ENCODE measurements at places on chromosomes 16 and 17.

GRCh38 chr16:84637709-84638108 is 10.6 kb upstream of the KLHL36 start:
- no peak for DNase-seq

- DNase-seq, result no peak
Measured at GRCh38 chr16:54779549-54779948, 151.1 kb upstream of the IRX5 start.

DNA sequence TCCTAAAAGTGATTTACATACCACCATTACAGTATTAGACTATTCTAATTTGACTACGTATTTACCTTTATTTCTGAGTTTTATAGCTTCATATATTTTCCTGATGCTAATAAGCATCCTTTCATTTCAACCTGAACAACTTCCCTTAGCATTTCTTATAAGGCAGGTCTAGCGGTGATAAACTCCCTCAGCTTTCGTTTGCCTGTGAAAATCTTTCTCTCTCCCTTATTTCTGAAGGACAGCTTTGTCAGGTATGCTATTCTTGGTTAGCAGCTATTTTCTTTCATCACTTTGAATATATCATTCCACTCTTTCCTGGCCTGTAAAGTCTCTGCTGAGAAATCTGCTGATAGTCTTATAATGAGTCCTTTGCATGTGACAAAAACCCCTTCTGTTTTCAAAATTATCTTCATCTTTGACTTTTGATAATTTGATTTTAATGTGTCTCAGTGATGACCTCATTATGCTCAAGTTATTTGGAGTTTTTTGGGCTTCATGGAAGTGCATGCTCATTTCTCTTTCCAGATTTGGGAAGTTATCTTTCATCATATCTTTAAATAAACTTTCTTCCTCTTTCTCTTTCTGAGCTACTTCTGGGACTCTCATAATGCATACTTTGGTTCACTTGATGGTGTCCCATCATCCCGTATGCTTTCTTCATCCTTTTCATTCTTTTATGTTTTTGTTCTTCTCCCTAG is 285.4 kb upstream of the PMFBP1 start:
- DNase-seq, result no peak

DNA sequence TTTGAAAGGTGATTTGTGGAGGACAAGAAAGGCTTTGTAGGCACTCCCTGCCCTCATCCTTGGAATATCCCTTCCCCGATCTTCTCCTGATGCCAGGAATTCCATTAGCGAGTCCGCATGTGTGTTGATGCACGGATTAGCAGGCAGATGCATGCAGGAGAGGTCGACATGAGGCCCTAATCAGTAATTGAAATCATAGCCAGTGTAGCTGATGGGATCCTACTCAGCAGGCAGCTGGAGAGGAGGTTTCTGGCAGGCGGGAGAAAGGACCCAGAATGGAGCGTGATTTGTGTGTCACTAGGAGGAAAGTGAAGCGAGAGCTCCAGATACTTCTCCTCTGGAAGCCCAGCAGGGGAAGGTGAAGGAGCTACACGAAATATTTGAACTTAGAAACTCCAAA is 196.3 kb upstream of the CDH11 start:
- DNase-seq, result peak; percentile 91

DNA sequence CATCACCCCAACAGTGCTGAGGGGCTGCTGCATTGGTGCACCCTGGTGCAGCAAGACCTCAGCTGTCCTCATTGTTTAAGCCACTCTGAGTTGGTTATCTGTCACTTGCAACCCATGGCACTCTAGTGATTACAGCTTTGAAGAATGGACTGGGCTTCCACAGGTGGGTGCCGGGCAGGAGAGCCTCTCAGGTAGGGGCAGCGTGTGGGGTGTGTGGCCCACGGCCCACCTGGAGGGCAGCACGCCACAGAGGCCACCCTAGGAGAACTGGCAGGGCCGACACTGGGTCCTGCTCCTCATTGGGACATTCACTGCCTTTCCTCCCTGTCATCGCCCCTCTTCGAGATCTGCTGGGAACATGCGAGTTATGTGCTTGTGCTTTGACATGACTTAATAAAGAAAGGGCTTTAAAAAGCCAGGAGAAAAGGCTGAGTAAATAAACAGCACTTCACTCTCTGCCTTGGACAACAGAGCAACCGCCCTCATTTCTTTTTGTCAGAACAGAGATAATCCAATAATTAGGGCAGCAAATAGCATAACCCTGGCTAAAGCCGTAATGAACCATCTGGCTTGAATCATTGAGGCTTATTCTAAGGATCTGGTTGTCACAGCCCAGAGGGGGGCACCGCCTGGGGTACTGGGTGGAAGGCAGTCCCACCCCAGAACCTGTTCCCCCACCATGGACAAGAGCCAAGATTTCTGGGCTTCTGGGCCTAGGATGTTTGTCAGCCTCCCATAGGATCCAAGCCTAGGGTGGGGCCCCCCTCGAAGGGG is 3.0 kb downstream of the DOC2B start:
- no peak for DNase-seq

GRCh38 chr16:964356-965035 is 6.3 kb downstream of the LMF1 start:
- DNase-seq, result no peak

GRCh38 chr17:3657588-3657869 is 10.8 kb downstream of the TAX1BP3 start:
- DNase-seq, result peak; percentile 62

DNA sequence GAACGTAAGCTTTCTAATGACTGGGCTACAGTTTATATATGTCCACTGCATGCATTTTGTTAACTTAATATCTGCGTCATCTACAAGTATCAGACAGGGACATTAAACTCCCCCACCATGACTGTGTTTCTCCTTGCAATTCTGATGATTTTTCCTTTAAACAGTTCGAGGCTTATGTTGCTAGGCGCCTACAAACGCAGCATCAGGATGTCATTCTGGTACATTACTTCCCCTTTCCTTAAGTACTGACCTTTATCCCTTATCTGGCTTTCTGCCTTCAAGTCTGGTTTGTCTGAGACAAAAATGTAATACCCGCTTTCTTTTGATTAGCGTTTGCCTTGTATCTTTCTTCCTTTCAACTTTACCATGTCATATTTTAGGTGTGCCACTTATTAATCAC is 362.4 kb downstream of the SLC39A11 start:
- DNase-seq, result no peak

GRCh38 chr17:77681861-77682260 is 276.6 kb upstream of the TNRC6C start:
- DNase-seq, result peak; percentile 42

GRCh38 chr17:35870906-35871819 is 2.5 kb upstream of the HEATR9 start:
- DNase-seq, result peak; percentile 57

DNA sequence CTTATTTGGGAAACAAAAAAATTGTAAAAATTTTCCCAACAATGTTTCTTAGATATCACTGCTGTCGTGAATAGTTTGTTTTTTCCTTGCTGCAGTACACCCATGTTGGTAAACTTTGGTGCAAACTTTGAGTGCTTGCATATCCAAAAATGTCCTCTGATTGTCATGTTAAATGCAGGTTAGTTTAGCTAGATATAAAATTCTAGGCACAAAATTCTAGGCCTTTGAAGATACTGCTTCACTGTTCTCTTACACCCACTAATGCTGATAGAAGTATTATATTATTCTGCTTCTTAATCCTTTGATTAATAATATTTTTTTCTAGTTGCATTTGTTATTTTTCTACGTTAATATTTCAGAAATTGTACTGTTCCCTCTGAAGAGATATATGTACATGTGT is 16.1 kb downstream of the TOM1L1 start:
- DNase-seq, result no peak

- DNase-seq, result peak; percentile 41
Measured at GRCh38 chr17:17059301-17059890, 17.1 kb downstream of the MPRIP start.

GRCh38 chr17:82106688-82107305 is 8.8 kb upstream of the FASN start:
- DNase-seq, result no peak

GRCh38 chr16:89060207-89060794 is 33.4 kb upstream of the ACSF3 start:
- no peak for DNase-seq

DNA sequence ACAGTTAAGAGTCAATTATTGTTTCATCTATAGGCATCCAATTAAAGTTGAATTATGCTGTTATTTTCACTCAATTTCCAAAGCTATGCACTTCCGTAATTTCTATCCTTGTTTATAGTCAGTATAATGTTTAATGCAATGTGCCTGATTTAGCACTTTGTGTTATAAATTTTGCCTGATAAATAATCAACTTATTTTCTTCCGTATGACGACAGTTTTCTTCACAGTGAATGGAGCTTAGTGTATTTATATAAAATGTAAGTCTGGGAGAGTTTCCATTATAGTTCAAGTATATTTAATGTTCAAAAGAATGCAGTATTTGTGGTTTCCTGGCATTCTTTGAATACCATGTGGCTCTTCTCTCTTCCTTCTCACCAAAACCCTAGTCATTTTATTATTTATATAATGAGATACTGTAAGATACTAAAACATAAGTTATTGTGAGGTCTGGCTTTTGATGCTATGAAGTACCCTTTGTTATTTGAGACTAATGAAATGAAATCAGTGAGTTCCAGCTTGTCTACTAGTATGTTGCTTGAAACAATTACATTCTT is 240.6 kb downstream of the PRKCA start:
- DNase-seq, result no peak

DNA sequence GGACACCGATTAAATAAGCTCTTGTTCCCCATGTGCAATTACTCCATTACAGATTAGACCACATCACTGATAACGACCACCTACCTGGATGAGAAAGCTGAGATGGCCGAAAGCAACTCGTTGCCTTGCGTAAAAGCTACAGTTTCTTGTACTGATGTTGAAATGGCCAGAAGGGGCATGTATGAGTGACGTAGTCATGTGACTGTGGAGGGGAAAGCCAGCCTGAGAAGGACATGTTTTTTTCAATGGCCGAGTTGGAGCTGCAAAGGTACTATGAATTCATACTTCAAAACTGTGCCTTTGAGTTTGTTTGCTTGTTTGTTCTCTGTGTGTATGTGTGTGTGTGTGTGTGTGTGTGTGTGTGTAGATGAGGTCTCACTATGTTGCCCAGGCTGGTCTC is 17.0 kb upstream of the HYDIN start:
- DNase-seq, result no peak

- DNase-seq, result no peak
Measured at GRCh38 chr16:59188029-59188428, 453.9 kb upstream of the GOT2 start.

DNA sequence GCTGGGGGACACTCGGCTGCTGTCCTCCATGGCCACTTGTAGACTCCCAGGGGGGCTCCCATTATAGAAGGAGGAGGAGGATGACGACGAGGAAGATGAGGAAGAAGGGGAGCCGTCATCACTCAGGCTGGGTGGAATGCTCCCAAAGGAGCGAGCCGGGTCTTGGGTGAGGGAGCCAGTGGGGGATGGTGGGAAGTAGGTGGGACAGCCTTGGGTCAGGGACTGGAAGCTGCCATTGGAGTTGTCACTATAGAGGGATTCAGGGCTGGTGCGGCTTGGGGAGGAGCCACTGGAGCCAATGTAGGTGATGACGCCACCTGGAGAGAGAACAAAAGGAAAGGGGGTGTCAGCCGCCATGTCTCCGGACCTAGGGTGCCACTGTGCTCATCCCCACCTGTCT is 3.3 kb downstream of the NR1D1 start:
- DNase-seq, result no peak

DNA sequence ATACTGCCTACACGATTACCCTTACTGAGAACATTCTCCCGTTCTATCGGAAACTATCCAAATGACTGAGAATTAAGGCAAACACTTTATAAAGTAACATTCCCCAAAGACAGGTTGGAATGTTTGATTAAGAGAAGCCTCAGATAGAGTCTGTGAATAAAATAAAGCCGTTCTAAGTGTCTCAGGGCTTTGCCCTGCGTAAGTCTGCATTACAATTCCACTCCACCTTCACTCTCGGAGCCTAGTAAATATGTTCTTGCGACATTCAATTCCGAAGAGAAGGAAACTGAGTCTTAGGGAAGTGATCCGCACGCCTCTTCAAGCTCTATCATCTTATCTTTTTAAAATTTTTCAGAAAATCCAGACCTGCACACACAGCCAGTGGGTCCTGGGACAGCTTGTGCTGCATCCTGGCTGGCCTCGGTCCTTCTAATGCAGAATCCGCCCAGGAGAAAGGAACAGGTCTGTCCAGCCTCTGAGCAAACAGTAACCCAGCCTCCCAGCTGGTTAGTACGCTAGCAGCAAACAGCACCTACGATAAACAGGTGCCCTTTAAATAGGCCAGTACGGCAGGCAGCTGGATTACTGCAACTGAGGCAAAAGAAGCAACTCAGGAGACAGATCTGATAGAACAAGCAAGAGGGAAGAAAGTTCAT is 254.1 kb upstream of the IRX3 start:
- DNase-seq, result no peak
